ENCODE measurements at places on chromosomes 7 and 10. TPM values are rescaled to one million over a fixed set of nuclear protein-coding genes. Genes with fewer than 3 reads are reported as not detected.

The TMEM229A gene
- polyA plus RNA-seq, result not detected

The ADAM22 gene
- 0.30 TPM for polyA plus RNA-seq

The KLF14 gene
- polyA plus RNA-seq, result 0.15 TPM

The FXYD4 gene
- not detected for polyA plus RNA-seq

The CNNM1 gene
- polyA plus RNA-seq, result 0.53 TPM

The FEZF1 gene
- polyA plus RNA-seq, result not detected

The AGAP6 gene
- 44.5 TPM for polyA plus RNA-seq

The HOXA13 gene
- not detected for polyA plus RNA-seq

The EIF3A gene
- 42.1 TPM for polyA plus RNA-seq

The CUBN gene
- polyA plus RNA-seq, result 0.53 TPM

The PVRIG gene
- polyA plus RNA-seq, result 0.09 TPM

The OR2A1 gene
- 0.14 TPM for polyA plus RNA-seq

The GPER1 gene
- 3.5 TPM for polyA plus RNA-seq

The ELOVL3 gene
- polyA plus RNA-seq, result 0.16 TPM

The CACNB2 gene
- 9.6 TPM for polyA plus RNA-seq

The TMEM106B gene
- polyA plus RNA-seq, result 10.8 TPM

The FAM237B gene
- polyA plus RNA-seq, result not detected

The NACAD gene
- polyA plus RNA-seq, result 1.0 TPM

The ASB15 gene
- not detected for polyA plus RNA-seq

The GIMAP1 gene
- 2.0 TPM for polyA plus RNA-seq

The LRIT1 gene
- not detected for polyA plus RNA-seq

The CFAP70 gene
- polyA plus RNA-seq, result 28.8 TPM

The PCGF6 gene
- 3.8 TPM for polyA plus RNA-seq

The SEMA3A gene
- polyA plus RNA-seq, result 0.11 TPM

The EGFR gene
- 5.5 TPM for polyA plus RNA-seq

The CUL1 gene
- polyA plus RNA-seq, result 8.9 TPM

The CDC14C gene
- polyA plus RNA-seq, result 0.02 TPM

The CALD1 gene
- polyA plus RNA-seq, result 35.3 TPM

The PANK1 gene
- 0.46 TPM for polyA plus RNA-seq

The IGF2BP3 gene
- polyA plus RNA-seq, result 0.09 TPM

The FAM25C gene
- not detected for polyA plus RNA-seq

The ASZ1 gene
- not detected for polyA plus RNA-seq

The CRHR2 gene
- 0.66 TPM for polyA plus RNA-seq

The WNT8B gene
- polyA plus RNA-seq, result 0.08 TPM

The AGBL3 gene
- 0.91 TPM for polyA plus RNA-seq

The PTPN20 gene
- polyA plus RNA-seq, result 2.6 TPM

The INSYN2A gene
- 0.08 TPM for polyA plus RNA-seq

The PPP1R3C gene
- 5.8 TPM for polyA plus RNA-seq

The PRKG1 gene
- polyA plus RNA-seq, result 2.0 TPM

The CALCR gene
- polyA plus RNA-seq, result not detected

The ALOX5 gene
- 26.0 TPM for polyA plus RNA-seq

The SLC12A9 gene
- 34.6 TPM for polyA plus RNA-seq

The CNPY1 gene
- polyA plus RNA-seq, result not detected

All from pancreas (tissue), 10 donors.